Osteoblast (primary cell): ENCODE measurements at places on chromosomes 4 and X. TPM values are rescaled to one million over a fixed set of nuclear protein-coding genes. Genes with fewer than 3 reads are reported as not detected.
A peak's percentile ranks its signal among the peaks of the same experiment; 100 is the strongest.

- peak; percentile 23 for DNase-seq
These were observed 61.9 kb upstream of the IRF2 start for GRCh38 chr4:184536065-184536880.

DNA sequence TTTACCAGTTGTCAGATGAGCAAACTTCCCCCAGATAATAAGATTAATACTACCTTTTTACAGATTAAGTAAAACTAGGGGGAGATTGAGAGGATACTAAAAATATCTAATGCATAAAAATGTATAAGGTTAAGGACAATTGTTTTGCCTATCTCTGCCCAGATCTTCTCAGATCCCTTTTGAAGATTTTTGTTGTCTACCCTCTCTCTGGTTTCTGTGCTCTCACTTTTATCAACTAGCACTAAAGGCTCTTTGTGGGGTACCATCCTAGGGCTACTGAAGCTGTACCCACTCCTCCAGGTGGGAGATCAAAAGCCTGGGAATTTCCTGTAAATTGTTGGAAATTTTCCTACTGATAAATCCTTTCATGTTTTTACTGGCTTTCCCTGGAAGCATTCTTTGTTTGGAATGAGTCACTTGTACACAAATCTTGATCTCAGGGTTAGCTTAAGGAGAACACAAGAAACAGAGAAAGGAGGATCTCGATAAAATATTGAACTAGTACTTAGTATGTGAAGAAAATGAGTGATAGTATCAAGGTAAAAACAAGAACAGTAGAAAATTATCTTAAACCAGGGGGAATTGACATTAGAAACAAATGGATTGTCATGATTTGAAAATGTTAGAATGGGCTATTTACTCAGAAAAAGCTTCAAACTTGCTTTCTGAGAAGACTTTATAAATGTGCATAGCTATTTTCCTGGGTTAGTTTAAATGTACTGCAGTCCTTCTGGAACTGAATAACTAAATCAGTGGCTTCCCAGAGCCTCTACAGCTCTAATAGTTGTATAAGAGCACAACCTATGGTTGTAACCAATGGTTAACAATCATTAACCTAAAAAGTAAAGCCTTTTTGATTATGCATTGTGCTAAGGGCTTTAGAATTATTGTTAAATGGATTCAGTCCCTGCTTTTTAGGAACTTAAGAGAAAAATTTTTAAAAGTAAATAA is 679.9 kb upstream of the MAGEB2 start:
- no peak for DNase-seq

DNA sequence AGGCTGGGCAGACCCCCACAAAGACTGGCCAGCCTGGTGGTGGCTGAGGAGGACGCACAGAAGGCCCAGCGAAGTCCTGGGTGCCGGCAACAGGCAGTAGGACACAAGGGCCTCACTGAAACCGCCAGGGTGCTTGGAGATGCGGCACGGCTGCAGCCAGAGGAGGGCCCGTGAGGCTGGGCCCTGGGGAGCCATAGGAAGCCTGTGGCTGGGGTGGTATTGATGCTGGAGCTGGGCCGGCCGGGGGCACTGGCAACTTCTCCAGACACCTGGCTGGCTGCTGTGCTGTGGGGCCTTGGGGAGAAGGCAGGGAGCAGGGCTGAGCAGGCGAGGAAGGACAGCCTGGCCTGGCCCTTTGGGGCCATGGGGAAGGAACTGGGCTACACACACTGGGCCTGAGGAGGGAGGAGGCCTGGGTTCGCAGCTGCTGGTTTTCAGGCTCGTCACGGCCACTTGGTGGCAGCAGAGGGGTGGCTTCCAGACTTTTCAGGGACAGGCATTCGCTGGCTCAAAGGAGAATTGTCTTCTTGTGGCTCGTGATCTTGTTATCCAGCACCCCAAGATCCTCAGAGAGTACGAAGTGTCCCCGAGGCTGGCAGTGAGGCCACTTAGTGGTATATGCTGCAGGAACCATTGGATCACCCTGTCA is 37.2 kb downstream of the ATP2B3 start:
- peak; percentile 98 for DNase-seq

- DNase-seq = no peak
These were observed 201.8 kb upstream of the UGT8 start for GRCh38 chr4:114396808-114397207.

DNA sequence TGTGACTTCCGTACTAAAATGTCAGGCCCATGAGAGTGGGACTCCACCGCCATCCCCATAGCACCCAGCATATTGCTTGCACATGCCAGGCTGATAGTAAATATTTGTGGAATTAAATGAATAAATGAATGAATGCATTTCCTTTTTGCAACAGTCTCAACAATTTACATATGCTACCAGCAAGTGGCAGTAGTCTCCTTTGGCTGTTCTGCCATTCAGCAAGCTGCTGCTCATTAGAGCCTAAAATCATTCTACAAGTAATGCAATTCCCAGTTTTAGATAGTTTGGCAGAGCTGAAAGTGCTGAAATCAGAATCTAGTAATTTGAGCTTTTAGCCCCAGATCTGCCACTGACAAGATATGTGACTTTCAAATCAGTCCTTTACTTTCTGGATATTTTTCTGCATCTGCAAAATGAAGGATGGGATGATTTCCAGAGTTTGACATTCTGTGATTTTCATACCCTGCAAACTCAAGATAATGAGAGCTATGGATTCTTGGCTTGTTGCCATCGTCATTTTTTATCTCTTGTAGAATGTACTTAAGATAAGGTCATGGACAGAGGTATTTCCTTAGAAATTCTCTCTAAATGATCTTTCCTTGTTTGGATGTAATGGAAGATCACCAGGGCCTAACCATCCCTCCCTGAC is 35.7 kb upstream of the INTS6L start:
- DNase-seq = no peak

GRCh38 chr4:36187723-36188333 is 56.5 kb downstream of the ARAP2 start:
- DNase-seq = no peak

GRCh38 chrX:103913356-103914020 is 48.9 kb upstream of the TMSB15B start:
- peak; percentile 79 for DNase-seq

- DNase-seq = no peak
These were observed 227.3 kb upstream of the ZC4H2 start for GRCh38 chrX:65203545-65203944.

DNA sequence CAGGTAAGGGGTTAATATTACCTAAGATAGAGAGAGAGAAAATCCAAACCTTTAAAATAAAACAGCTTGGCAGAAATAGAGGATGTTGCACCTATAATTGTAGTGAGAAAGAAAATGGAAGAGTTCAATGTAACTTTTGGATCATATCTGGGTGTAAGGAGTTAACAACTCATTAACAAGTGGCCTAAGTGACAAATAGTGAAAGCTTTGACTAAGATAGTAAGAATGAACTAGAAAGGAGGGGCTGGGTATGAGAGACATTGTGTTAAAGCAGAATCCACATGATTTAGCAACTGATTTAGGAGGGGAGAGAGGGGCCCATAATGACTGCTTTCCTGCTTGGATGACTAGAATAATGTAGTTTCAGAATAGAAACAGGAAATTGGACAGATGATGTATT is 761.0 kb downstream of the IL1RAPL1 start:
- no peak for DNase-seq

GRCh38 chr4:76830964-76831703 is 66.8 kb downstream of the SOWAHB start:
- peak; percentile 38 for DNase-seq

DNA sequence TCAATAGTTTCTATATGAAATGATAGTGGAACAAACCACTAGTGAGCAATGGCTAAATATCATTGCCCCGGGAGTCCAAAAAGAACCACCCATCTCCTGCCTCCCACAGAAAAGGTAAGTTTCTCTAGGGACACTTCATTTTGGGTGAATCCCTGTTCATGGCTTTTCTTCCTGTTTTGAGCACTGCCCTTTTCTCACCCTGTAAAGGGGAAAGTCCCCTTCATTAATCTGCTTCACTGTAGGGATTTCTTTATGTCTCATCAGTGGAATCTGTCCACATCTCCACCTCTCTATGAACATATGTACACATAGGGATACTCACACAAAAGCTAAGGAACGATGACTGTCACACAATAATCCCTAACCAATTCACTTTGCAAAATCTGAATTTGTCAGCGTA is 28.6 kb downstream of the MAGED4 start:
- DNase-seq = no peak

- DNase-seq = no peak
These were observed 15.9 kb upstream of the ZIC3 start for GRCh38 chrX:137549851-137550664.

DNA sequence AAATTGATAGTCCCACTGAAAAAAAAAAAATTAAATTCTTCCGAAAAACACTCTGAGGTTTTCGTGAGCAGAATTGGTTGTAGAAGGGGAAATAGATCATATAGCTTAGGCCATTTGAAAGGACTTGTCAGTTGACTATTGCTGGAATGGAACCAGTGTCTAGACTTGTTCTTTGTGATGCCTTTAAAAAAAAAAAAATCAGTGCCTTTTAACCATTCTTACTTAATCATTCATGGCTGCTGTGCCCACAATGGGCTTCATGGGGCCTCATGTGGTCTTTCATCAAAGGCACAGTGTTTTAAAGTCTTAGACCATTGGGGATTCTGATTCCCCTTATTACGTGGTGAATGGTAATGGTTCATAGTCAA is 139.3 kb downstream of the AFF1 start:
- DNase-seq = no peak

GRCh38 chr4:169047956-169048355 is 37.9 kb upstream of the CBR4 start:
- no peak for DNase-seq

GRCh38 chr4:77910676-77911075 is 48.0 kb downstream of the MRPL1 start:
- DNase-seq = no peak

DNA sequence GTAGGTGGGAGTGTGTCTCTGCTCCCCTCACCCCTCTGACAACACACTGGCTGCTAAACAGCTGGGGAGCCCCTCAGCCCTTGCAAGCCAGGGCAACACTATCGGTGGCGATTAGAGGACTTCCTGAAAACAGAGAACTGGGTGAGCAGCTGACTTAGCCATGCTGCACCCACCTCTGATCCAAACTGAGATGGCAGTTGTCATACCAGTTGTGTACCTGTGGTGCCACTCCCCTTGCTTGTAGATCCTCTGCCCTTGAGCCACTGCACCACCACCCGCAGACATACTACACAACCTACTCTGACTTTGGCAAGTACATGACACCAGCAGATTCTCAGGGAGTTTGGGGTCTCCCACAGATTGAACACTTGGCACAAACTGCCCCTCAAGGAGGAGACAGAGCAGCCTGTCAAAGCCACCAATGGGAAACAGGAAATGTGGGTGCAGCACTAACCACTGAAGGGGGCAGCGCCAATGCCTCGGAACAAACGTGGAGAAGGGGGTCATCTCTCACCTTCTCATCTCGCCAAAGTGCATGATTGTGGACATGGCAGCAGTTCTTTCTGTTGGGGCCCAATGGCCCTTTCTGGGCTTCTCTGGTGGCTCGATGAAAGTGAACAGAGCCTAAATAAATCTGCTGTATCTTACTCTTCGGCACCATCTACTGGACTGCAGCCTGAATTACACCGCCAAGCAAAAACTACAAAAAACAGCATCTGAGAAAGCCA is 119.8 kb downstream of the NEK1 start:
- DNase-seq = peak; percentile 85

GRCh38 chrX:15143825-15144121 is 126.1 kb downstream of the ASB9 start:
- no peak for DNase-seq

DNA sequence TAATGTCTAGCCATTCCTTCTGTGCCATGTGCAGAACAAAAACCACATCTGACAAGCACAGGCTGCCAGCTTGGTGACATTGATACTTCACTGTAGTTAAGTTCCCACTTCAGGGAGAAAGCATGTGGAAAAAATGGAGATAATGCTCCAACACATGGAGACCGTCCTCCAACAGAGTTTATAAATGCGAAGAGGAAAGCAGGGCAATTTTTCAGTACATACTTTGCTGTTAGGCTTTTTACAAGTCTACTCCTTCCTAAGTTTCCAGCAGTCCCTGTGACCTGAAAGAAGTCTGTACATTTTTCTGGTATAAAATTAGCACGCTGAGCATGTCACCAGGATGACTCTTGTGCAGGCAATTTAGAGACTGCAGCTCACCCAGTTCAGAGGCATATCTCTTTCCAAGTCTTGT is 766.9 kb upstream of the IGFBP7 start:
- DNase-seq = no peak

DNA sequence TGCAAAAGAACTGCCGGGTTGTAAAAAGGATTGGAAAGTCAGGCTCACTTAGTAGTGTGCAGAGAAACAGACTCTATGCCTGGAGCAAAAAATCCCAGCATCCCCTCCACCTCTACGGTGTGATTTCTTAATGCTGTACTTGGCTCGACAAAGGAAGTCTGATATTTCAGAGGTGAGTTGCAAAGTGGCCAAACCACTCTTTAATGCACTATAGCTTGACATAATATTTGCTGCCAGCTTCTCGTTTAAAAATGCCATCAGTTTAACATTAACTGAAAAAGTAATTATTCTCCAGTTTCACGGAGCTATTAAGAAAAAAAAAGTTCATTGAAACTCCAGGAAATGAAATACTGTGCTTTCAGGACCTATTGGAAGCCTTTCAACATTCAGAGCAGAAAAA is 448.3 kb upstream of the ZFP42 start:
- no peak for DNase-seq

GRCh38 chrX:68345025-68345424 is 88.3 kb downstream of the OPHN1 start:
- no peak for DNase-seq

DNA sequence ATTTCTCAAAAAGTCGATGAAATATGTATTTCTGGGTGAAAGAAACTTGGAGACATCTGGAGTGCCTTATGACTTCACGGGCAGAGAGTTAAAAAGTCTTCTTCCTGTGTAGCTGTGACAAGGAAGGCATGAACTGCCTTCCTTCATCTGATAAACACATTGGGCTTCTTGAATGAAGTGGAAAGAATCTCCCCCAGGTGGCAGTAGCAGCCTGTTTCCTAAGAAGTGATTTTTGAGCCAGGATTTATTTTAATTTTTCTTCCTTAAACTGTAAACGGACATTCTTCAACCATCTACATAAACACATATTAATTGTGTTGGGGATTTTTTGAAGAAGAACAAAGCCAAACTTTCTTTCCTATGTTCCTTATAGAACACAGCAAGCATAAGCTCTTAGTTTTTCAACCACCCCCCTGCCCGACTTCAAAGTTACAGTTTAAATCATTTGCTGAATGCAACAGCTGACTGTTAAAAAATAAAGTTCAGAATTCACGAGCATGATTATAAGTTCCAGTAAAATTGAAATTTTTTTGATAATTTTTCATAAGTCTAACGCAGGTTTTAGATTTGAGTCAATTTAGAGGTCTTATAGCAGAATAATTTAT is 980 bp upstream of the GIMD1 start:
- no peak for DNase-seq

The PTCHD1 gene
- total RNA-seq = not detected in 2 replicates

The HPGD gene
- total RNA-seq = under 0.01 TPM in 1 of 2 replicates, not detected in the other

The HPGDS gene
- not detected in 2 replicates for total RNA-seq

The TENM3 gene
- 59.0 and 68.4 TPM in 2 replicates for total RNA-seq

The FGFBP1 gene
- not detected in 2 replicates for total RNA-seq

The ZFP92 gene
- total RNA-seq = under 0.01 TPM in 1 of 2 replicates, not detected in the other

The SYN1 gene
- under 0.01 TPM in 2 replicates for total RNA-seq

The MAOA gene
- total RNA-seq = 4.1 and 5.8 TPM in 2 replicates

The GAGE12J gene
- total RNA-seq = not detected in 2 replicates

The NAAA gene
- 25.6 and 27.9 TPM in 2 replicates for total RNA-seq

The ERAS gene
- not detected in 2 replicates for total RNA-seq

The MAGEA4 gene
- total RNA-seq = not detected in 2 replicates

The UGT2A1 gene
- total RNA-seq = not detected in 2 replicates

The SH2D1A gene
- total RNA-seq = not detected in 2 replicates

The ZNF674 gene
- 4.7 and 5.6 TPM in 2 replicates for total RNA-seq

The WAS gene
- 0.36 TPM in 1 of 2 replicates, not detected in the other for total RNA-seq

The MAP9 gene
- 18.1 and 19.7 TPM in 2 replicates for total RNA-seq
